Stomach (tissue), 19 donors: ENCODE measurements at places on chromosomes 1 and 21. TPM values are rescaled to one million over a fixed set of nuclear protein-coding genes. Genes with fewer than 3 reads are reported as not detected.

- DNase-seq, result no peak
These were observed 81.4 kb downstream of the CYYR1 start for GRCh38 chr21:26491663-26492062.

DNA sequence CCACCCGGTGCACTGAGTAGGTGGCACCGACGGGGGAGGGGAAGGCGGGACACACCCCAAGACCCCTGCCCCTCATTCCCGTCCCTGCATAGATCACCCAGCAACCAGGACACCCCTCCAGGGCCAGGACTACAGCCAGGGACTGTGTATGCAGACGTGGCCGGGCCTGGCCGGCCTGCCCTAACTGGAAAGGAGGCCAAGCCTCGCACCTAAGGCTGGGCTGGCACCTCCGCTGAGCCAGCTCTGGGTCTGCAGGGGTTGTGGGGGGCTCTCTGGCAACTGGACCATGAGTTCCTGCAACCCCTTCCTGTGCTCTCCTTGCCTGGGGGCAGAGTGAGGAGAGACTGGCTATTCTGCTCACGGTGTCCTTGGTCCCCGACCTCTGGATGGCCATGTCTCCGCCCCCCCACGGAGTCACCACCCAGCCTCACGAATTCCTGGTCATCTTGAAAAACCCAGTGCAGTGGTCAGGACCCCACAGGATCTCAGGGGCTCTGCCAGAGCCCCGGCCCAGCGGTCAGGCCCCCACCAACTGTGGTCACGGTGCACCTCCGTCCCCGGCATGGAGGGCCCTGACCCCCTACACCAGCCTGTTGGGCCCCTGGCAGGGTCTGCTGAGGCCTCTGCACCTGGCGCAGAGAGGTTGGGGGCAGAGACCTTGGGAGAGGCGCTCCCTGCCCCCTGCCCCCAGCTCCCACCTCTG lies 1.1 kb upstream of the FNDC10 start:
- no peak for DNase-seq

The VHLL gene
- total RNA-seq, result not detected

GRCh38 chr1:109796484-109797302 lies 33.0 kb upstream of the EPS8L3 start:
- DNase-seq, result no peak

The CYP4X1 gene
- total RNA-seq, result 10.6 TPM

The FCAMR gene
- total RNA-seq, result 0.58 TPM
